ENCODE measurements at places on chromosomes 5 and 9.

- DNase-seq, result no peak
Measured at GRCh38 chr9:22742401-22742800, 295.8 kb downstream of the DMRTA1 start.

DNA sequence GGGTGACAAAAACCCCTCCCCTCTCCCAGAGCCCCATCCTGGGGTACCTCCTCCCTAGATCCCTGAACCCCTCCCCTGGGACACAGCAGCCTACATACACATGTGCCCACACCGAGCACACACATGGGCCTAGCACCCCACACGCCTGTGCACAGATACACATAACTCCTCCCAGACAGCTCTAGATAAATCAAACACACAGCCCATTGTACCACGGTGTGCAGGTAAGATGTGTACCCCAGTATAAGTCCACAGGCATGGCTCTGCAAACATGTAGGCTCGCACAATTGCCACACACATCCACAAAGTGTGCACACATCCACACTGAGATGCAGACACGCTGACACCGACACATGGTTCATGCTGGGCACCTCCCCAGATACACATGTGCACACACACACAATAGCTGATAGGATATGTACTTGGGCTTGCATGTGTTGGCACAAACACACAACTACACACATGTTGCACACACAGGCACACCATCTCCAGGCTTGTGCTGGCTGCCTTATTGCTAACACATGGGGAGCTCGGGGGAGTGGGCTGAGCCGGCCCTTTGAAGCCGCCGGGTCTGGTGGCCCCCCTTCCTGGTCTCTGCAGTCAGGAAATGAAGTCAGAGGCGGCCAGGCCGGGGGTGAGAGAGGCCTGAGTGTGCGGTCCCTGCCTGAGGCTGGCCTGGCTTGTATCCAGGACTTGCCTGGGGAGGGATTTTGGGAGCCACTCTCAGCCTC is 30.2 kb downstream of the GOLGA2 start:
- no peak for DNase-seq

DNA sequence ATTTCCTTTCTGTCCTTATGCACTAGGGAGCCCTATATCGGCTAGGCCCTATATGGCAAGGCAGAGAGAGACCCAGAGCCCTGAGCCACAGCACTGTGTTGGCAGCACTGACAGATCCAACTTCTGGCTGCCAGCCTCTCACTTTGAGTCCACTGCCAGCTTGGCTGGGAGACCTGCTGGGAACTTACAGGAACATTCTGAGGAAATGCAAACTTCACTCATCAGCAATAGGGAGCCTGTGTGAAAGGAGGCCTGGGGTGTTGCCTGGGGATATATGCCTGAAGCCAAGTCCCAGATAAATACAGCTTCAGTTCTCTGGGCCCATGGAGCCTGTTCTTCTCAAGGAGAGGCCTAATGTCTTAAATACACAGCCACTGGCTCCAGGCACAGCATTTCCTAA is 78.0 kb downstream of the ADRB2 start:
- no peak for DNase-seq

DNA sequence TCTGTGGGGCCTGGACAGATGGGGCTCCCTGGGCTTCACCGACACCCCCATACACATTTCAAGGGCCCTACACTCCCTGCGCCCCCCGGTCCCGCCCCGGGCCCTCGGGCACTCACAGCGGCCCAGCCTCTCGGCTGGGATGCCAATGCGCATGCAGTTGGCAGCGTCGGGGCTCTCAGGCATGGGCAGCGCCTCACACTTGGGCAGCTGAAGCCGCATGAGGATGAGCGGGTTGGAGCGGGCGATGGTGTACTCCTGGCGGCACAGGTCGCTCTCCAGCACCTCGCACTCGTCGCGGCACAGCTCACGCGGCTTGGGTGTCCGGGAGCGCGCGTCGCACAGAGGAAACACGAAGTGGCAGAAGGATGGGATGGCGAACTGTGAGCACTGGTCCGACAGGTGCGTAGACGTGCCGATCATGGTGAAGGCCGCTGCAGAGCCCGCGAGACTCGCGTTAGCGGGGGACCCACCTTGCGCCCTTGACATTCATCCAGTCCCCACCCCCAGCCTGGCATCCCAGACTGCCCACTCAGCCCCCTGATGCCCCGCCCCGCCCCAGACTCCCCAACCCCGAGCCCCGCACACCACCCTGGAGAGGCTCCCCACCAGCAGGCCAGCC is 216.9 kb downstream of the ROR2 start:
- DNase-seq, result no peak

DNA sequence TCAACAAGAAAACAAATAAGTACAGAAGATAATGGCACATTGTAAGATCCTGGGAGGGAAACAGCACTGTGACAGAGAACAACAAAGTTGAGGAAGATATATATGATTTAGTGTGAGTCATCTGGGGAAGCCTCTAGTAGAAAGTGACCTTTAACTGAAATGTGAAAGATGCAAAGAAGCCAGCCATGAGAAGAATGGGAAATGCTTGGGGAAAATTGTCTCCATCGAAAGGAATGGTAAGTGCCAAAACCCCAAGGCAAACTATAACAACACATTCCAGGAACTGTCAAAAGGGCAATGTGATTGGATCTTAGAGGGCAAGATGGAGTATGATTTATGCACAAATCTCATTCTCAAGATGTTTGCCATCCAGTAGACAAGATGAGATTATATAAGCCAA is 537.8 kb upstream of the BRINP1 start:
- DNase-seq, result no peak

- DNase-seq, result no peak
Measured at GRCh38 chr5:56862909-56863308, 46.5 kb upstream of the SETD9 start.

DNA sequence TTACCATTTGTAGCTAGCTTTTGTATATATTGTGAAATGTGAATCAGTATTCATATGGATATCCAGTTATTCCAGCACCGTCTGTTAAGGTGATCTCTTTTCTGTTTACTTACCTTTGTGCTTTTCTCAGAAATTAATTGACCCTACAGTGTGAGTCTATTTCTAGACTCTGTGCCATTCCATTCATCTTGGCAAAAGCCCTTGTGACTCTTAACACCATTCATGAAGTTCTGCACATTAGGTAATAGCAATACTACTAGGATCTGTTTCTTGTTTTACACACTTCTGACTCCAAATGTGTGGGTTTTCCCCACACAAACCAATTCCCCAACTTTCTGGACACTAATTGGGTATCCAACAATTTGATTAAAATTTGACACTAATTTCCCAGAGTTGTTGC is 40.4 kb downstream of the SLC12A2 start:
- no peak for DNase-seq

DNA sequence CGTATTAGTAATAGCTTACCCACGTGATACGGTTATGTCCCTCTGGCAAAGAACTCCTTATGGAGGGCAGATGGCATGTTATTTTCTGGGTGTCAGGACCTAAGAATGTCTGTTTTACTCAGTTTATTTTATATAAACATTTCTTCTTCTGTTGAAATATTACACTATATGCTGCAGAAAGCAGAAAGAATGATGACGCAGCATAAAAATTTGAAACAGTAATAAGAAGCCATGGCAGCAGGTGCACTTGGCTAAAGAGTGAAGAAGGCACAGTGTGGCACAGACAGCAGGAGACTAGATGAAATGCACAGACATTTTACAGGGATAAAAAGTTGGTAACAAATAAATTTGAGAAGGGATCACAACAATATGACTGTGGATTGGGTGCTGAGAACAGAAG is 46.3 kb upstream of the CDH10 start:
- no peak for DNase-seq

DNA sequence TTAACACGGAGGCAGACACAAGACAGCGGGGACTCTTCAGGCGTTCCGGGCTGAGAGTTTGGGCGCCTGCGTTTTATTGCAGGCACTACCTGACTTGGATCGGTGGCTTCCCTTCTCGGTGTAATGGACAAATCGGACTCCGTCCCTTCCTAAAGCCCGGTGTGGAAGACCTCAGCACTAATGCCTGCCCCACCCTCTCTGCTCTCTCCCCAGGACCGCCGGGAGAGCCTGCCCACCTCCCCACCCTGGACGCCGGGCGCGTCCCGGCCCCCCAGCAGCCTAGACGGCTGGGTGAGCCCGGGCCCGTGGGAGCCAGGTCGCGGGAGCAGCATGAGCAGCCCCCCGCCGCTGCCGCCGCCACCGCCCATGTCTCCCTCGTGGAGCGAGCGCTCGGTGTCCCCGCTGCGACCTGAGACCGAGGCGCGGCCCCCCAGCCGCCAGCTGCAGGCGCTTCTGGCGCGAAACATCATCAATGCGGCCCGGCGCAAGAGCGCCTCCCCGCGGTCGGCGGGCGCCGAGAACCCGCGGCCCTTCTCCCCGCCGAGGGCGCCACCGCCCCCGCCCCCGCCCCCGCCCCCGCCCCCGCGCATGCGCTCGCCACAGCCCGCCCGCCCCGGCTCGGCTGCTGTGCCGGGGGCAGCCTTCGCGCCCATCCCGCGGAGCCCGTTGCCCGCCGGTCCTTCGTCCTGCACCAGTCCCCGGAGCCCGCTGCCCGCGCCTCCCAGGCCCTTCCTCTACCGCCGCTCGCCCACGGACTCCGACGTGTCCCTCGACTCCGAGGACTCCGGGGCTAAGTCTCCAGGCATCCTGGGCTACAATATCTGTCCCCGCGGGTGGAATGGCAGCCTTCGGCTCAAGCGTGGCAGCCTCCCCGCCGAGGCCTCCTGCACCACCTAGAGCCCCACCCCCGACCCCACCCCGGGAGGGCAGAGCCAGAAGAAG is 4.6 kb upstream of the MYOZ3 start:
- DNase-seq, result peak; percentile 66

GRCh38 chr9:30997291-30997690 is 1387.2 kb upstream of the ACO1 start:
- no peak for DNase-seq

DNA sequence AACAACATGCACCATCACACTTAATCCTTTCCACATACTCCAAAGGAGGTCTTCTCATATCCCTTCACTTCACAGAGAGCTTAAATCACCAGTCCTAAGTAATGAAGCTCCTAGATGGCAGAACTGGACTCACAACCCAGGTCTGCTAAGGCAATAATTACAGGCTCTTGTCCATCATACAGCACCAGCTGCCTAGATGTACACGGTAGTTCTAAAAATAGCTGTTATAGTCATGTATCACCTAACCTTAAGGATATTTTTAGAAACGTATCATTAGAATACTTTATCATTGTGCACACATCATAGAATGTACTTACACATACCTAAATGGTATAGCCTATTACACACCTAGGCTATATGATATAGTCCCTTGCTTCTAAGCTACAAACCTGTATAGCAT is 644.6 kb upstream of the RGMB start:
- DNase-seq, result no peak

- DNase-seq, result no peak
Measured at GRCh38 chr9:135604437-135605237, 34.7 kb downstream of the GLT6D1 start.

DNA sequence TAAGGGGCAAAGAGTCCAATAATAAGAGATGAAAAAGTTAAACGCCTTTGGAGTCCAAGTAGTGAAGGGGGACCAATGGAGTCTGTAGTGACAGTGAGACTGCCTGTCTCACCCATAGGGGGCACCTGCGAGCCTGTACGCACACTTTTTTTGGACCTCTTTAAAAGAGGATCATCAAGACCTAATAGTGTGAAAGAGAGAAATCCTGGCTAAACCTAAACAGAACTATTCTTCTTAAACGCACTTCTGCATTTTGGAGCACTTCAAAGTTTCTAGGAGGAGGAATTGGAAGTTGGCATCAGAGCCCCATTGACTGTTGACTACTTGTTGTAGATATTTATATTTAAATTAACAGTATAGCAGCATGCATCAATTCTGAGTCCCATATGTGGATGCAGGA is 636.1 kb upstream of the KLF4 start:
- no peak for DNase-seq

GRCh38 chr5:37110135-37110534 is 139.0 kb downstream of the CPLANE1 start:
- no peak for DNase-seq

GRCh38 chr9:132183134-132183533 is 21.3 kb downstream of the NTNG2 start:
- DNase-seq, result no peak

- DNase-seq, result no peak
Measured at GRCh38 chr5:119200795-119201194, 129.9 kb downstream of the DMXL1 start.

DNA sequence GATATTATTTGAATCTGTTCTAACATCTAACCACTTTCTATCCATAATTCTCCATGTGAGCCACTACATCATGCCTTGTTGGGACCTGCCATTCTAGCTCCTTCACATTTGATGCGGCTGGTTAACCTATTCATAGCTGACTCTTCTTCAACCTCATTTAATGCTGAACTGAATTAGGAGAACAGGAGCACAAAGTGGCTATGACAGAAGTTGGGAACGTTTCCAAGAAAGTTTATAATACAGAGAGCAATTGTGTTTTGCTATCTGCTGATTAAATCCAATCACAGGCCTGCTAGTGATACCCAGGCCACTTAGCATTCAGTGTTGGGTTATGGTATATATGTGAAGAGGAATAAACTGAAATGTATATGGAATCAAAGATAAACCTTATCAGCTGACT is 440.3 kb downstream of the PTPRD start:
- DNase-seq, result no peak

- DNase-seq, result no peak
Measured at GRCh38 chr9:105502276-105502675, 54.4 kb downstream of the FSD1L start.

GRCh38 chr5:151003503-151003860 is 16.9 kb upstream of the GPX3 start:
- DNase-seq, result no peak

DNA sequence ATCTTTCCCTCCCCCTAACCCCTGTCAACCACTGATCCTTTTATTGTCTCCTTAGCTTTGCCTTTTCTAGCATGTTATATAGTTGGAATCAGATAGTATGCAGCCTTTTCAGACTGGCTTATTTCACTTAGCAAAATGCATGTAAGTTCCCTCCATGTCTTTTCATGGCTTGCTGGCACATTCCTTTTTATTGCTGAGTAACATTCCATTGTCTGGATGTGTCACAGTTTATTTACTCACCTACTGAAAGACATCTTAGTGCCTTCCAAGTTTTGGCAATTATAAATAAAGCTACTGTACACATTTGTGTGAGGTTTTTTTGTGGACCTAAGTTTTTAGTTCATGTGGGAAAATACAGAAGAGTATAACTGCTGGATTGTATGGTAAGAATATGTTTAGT is 230.1 kb downstream of the PBX3 start:
- no peak for DNase-seq

- no peak for DNase-seq
Measured at GRCh38 chr9:99005651-99006050, 61.9 kb downstream of the COL15A1 start.

All from activated naive CD4-positive, alpha-beta T cell (primary cell).